ENCODE measurements at places on chromosomes 2 and 18.

DNA sequence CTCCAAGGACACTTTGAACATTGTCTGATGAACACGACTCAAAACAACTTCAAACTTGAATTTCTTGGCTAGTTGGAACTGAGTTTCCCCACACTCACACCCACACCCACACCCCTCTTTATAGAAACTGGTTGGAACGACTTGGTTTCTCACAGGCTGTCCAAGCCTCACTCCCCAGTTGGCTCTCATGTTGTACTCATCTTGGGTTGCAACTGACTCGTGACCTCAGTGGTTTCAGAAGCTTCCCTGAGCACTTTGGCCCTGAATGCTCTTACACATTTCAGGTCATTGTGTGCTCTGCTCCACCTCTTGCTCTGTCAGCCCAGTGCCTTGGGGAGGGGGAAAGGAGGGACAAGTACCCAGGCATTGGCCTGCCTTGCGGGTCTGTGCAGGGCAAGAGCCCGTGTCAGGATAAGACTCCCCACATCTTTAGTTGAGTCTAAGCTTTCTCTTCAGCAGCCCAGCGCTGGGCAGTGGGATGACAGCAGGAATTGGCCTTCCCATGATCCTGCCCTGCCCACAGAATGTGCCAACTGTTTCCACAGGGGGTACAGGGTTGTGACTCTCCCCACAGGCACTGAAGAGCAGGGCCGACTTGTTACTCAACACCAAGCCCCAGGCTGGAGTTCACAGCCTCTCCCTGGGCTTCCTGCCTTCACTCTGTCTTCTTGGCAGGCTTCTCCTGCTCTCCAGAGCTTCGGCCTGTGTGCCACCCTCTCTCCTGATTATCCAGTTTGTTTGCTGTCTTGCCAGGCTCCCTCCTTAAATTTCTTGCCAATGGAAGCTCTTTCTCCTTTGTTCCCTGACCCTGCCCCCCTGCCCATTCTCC lies 104.6 kb downstream of the RTN4 start:
- DNase-seq = no peak

DNA sequence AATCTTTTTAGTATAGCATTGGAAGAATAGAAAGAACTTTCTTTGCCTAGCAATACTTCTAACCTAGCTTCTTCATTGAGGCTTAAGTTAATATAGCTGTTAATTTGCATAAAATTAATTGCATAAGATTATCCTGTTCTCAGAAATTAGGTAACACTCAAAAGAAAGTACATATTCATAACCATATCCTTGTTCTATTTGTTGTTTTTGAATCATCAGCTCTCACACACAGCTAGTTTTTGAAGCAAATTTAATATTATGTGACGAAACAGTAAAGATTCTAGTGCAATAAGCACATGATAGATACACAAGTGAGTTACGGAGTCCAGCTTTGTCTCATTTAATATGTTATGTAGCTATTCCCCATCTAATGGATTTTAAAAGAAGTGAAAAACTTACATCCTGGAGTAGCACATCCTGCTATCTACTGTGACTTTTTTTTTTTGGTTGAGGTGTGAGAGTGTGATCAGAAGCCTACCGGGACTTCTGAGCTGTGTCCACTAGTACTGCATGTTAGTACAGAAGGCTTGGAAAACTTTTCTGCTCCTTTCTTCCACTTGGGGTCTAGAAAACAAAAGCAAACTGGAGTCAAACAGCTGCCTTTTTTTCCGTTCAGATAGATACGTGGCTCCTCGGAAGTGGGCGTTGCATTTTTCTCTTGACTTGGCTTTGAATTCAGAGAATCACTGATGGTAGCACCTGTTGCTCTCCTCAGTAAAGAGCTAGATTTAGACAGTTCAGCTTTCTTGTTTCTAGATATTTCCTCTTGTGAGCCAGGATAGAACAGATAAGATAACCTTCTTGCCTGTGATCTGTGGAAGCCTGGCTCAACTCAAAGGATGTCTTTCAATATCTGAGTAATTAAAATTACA lies 27.2 kb downstream of the KDM3A start:
- DNase-seq = no peak

GRCh38 chr2:163553601-163554000 lies 182.2 kb downstream of the FIGN start:
- no peak for DNase-seq

DNA sequence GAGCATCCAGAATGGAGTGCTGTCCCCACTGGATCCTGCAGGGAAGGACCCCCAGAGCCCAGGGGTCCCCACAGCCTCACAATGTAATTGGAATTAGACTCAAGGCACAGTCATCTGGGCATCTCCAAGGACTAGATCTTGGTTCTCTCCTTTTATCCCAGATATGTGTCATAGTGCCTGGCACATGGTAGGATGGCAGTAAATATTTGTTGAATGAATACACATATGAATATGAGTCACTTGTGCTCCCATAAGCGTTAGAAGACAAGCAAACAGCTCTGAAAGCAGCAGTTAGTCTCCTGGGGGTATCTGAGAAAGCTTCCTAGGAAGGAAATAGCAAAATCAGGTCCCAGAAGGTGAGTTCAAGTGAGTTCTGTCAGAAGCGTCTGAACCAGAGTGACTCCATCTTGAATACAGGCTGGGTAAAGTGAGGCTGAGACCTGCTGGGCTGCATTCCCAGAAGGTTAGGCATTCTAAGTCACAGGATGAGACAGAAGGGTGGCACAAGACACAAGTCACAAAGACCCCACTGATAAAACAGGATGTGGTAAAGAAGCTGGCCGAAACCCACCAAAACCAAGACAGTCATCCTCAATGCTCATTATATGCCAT lies 234.1 kb upstream of the ID2 start:
- no peak for DNase-seq

GRCh38 chr2:61396005-61396404 lies 74.9 kb downstream of the USP34 start:
- no peak for DNase-seq

DNA sequence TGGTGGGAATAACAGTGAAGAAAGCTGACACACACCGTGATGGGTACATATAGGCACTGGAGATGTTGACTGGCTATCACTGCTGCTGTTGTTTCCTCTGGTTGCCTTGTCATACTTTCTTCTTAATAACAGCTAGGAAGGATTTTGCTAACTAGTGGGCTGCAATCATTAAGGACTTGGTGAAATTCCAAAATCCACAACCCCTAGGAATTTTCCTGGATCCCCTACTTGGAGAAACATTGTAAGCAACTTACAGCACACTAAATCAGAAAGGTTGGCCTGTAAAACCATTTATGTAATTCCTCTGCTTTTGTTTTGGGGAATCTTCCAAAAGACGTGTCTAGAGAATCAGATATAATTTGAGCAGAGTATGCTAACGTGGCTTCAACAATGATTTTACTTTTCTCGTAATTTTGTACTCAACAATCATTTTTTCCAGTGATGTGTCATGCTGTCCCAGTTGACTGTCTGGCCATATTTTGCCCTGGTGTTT lies 8.0 kb upstream of the COL3A1 start:
- no peak for DNase-seq

GRCh38 chr2:89821455-89821945 lies 1130.0 kb downstream of the RPIA start:
- DNase-seq = no peak

- no peak for DNase-seq
These were observed 91.2 kb downstream of the GLI2 start for GRCh38 chr2:120826716-120827410.

GRCh38 chr2:7508296-7508943 lies 591.2 kb downstream of the RNF144A start:
- DNase-seq = no peak

GRCh38 chr2:190186238-190186637 lies 123.7 kb upstream of the MSTN start:
- DNase-seq = no peak

- no peak for DNase-seq
These were observed 12.1 kb downstream of the SPIRE1 start for GRCh38 chr18:12645751-12646203.

DNA sequence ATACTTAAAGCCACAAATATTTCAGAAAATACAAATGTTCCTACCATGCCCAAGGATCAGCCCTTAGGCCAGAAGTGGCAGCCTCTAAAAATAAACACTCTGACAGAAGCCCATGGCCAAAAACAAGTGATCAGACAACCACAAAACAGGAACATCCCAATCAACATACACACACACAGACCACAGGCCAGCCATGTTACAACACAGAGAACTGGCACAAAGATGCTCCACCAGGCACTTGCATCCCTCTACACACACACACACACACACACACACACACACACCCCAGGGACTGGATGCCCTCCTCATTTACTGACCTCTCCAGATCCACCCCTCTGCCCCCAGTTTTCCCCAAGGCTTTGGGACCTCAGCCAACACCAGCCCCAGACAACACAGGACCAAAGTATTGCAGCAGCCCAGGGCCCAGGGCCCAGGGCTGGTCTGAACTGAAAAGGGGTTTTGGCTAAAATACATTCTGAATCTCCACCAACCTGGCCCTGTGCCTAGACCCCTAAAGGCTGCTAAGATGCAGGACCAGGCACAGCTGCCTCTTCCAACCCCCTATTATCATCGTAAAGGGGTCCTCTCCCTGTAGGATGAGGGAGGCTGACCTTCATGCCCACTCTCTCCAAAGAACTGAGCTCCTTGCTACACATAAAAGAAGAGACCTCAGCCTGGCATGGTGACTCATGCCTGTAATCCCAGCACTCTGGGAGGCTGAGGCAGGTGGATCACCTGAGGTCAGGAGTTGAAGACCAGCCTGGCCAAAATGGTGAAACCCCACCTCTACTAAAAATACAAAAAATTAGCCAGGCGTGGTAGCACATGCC lies 151.4 kb downstream of the TNS1 start:
- DNase-seq = no peak

GRCh38 chr2:18831916-18832510 lies 242.6 kb upstream of the NT5C1B start:
- DNase-seq = no peak

DNA sequence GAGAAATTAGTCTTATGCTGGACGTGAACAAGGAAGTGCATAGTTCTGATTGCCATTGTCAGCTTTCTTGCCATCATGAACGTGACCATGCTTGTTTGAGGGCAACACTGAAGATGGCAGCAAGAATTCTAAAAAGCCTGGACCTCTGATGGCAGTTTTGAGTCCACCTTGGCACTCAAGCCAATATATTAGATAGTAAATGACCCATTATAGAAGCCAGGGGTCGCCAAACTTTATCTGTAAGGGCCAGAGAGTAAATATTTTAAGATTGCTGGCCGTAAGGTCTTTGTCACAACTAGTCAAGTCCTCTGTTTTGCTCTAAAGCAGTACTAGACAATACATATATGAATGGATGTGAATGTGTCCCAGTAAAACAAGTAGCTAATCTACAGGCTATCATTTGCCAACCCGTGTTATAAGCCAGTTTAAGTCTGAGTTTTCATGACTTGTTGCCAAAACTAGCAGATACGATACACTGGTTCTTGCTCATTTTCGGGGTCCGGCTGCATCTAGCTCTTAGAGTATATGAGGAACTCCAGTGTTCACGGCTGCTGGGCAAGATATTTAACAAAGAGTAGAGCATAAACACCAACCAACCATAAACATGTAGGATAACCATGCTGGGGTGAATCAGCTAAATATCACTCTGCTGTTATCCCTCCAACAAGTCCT lies 73.1 kb upstream of the PELI1 start:
- no peak for DNase-seq

DNA sequence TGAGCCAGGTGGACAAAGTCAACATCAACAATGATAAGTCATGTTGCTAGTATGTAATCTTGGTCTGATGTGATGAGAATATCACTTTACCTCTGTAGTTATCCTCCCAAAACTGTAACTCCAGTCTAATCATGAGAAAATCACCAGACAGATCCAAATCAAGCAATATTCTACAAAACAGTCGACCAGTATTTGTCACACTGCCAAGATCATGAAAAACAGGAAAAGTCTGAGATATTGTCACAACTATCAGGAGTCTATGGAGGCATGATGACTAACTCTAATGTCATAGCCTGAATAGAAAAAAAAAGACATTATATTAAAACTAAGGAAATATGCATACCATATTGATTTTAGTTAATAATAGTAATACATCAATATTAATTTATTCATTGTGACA lies 1883.3 kb upstream of the CELF4 start:
- no peak for DNase-seq

DNA sequence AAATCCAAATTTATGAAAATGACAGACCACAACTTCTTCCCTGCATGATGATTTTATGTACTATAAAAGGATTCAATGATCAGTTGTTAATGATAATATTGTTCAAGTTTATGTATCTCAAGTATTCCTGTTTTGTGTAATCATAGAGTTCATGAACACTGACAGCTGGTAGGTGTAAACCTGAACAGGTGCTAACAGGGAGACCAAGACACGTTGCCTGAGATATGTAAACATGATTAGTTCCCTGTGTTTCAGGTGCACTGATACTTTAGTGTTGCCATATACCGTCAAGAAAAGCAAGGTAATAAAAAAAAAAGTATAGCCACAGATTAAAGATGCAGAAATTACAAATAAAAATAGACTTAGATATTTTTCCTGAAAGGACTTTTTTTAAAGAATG lies 131.8 kb downstream of the BAZ2B start:
- no peak for DNase-seq

- DNase-seq = no peak
These were observed 54.9 kb upstream of the IGFBP2 start for GRCh38 chr2:216578325-216578724.

DNA sequence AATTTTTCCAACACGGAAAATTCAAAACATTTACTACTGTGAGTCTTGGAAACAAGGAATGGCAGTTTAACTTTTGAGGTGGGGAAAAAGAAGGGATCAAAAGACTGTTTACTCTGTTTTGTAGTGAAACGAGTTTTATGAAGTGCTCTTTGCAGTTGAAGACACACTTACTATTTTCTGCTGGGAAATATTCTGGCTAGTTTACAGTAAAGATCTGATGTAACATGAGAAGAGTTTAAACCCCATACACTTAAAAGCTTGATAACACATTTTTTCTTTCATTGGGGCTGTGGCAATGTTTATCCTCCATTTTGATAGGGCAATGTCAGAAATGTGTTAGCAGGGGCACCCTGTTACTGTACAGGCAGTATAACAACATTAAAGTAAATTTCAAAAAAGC lies 124.9 kb upstream of the SMAD7 start:
- DNase-seq = no peak

- no peak for DNase-seq
These were observed 3.0 kb downstream of the RFTN2 start for GRCh38 chr2:197672371-197672893.

DNA sequence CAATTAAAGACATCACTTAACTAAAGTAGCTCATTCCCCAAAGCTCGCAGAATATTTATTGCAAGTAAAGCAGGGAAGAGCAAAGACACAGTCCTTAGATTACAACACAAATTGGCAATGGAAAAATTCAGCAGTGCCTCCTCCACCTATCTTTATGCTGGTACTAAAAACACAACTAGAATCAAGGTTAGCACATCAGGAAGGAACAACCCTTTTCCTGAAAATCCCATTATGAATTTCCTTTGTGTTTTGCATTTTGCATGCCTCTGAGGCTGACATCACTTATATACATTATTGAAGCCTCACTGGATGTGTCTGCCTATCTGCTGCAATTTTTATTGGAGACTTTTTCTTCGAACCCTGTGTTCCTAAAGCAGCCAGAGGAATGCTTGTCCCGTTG lies 193.8 kb upstream of the STK17B start:
- no peak for DNase-seq

All from endothelial cell (in vitro differentiated cells).